H9 (cell line): ENCODE measurements at places on chromosomes 1 and 21.

GRCh38 chr1:28322194-28322593 is 6.6 kb upstream of the MED18 start:
- DNase-seq = no peak

DNA sequence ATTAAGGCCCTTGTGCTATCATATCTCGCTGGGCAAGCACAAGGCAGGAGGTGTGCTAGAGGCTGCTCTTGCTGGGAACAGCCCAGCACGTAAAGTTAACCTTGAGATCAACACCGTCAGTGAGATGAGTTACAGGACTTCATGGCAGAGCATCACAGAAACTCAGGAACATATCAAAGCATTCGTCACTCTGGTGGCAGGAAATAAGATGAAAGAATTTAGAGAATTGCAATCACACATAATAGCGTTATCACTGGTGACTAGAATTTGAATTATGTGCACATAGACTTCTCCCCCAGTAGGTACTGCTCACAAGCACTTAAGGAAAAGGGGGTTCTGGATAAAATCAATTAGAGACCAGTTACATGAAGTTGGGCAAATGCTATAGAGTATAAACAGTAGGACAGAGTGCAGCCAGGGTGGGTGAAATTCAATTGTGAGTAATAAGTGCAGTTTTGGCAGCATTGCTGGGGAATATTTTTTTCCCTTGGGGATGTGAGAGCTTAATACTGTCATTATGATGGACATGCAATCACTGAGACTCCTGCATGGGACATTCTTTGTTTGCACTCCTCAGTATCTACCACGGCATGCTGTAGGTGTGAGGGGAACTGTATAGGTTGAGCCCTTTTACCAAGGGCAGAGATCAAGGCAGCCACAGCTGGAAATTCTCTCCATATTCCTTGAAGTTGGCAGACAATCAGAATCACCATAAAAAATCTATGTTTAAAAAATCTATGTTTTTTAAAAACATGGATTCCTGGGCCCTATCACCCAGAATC is 44.2 kb upstream of the ARHGAP29 start:
- DNase-seq = no peak

GRCh38 chr1:34663031-34663430 is 91.8 kb upstream of the GJB5 start:
- DNase-seq = no peak

- DNase-seq = no peak
Observed at GRCh38 chr1:228454238-228454637, 32.9 kb upstream of the RNF187 start.

GRCh38 chr1:150087415-150087814 is 19.8 kb downstream of the VPS45 start:
- no peak for DNase-seq

- no peak for DNase-seq
Observed at GRCh38 chr1:57204091-57204490, 219.8 kb downstream of the DAB1 start.

DNA sequence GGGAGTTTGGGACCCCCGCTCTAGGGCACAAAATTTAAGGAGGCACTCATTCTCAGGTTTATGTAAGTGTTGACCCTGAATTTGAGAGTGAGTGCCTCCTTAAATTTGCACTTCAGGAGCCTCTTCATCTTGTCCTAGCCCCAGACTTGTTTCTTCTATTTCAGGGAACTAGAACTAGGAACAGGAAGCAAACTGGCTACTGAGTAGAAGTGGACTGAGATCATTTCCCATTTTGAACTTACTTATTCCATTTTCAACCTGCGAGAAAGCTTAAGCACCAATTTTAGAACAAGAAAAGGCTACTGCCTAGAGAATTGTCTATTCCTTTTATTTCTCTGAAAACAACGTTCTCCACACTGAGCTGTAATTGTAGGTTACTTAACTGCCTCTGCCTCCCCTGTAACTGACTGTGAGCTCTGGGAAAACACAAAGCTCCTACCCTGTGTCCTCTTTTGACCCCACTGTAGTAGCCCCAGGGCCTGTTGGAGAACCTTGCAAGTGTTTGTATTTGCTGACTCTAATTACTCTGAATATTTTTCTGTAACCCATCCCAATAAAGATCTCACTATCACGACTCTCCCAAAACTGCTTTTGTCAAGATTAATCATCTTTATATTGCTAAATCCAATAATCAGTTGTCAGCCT is 2.5 kb downstream of the PPT1 start:
- DNase-seq = no peak

- no peak for DNase-seq
Observed at GRCh38 chr21:28393279-28393678, 599.4 kb downstream of the LTN1 start.

- DNase-seq = no peak
Observed at GRCh38 chr1:109950038-109950437, 34.5 kb upstream of the AHCYL1 start.

DNA sequence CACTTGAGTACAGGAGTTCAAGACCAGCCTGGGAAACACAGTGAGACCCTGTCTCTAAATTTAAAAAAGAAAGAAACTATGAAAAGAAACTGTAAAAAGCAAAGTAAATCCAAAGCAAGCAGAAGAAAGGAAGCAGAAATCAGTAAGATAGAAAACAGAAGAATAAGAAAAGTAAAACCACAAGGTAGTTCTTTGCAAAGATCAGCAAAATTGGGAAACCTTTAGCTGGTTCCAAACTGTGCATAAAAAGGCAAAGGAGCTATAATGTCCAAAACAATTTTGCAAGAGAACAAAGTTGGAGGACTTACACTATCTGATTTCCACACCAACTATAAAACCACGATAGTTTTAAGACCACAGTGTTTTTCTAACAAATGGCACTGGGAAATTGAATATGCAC is 218.8 kb downstream of the RPS6KC1 start:
- no peak for DNase-seq

GRCh38 chr1:107172450-107173170 is 31.8 kb downstream of the NTNG1 start:
- no peak for DNase-seq

GRCh38 chr1:88462096-88462487 is 222.0 kb upstream of the PKN2 start:
- DNase-seq = no peak

DNA sequence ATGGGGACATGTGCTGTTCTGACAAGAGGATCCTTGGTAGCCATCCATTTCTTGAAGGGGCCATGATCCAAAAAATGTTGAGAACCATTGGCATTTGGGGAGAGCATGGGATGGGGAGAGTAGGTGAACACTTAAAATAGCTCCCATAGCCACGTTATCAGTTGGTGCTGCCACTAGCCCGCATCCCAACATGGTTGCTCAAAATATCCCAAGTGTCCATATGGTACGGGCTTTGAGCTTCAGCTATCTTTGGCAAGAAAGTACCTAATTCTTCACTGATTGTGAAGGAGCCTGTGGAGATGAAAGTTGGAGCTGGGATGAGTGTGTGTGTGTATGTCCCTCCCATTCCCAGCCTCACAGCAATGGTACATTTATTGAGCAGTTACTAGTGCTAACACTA is 3.1 kb upstream of the ZNF648 start:
- no peak for DNase-seq

GRCh38 chr1:15186846-15187151 is 33.3 kb downstream of the TMEM51 start:
- peak; percentile 60 for DNase-seq

GRCh38 chr1:110594456-110595352 is 11.5 kb downstream of the KCNA2 start:
- DNase-seq = no peak

GRCh38 chr1:233340966-233341516 is 13.5 kb downstream of the MAP3K21 start:
- DNase-seq = no peak

DNA sequence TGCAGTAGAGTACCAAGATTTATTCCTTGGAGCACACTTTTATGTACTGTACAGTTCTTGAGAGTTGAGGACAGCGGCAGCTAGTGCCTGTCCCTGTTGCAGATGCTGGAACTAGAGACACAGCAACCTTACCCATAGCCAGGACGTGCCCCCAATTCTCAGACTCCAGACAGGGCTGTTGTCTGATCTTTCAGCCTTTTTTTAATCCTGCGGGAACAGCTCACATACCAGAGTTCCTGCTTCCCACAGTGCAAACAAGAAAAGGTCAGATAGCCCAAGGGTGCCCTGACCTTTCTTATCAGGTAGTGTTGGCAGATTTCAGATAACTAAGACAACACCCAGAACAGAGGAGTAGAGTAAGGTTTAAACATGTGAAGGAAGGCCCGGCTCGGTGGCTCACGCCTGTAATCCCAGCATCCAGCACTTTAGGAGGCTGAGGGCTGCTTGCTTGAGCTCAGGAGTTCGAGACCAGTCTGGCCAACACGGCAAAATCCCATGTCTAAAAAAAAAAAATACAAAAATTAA is 78.5 kb downstream of the DOP1B start:
- DNase-seq = no peak
